ENCODE measurements at places on chromosomes 6 and 20.

- DNase-seq: no peak
Measured at GRCh38 chr6:4977468-4977867, 26.4 kb downstream of the RPP40 start.

- no peak for DNase-seq
Measured at GRCh38 chr6:147418523-147418922, 90.0 kb upstream of the SAMD5 start.

DNA sequence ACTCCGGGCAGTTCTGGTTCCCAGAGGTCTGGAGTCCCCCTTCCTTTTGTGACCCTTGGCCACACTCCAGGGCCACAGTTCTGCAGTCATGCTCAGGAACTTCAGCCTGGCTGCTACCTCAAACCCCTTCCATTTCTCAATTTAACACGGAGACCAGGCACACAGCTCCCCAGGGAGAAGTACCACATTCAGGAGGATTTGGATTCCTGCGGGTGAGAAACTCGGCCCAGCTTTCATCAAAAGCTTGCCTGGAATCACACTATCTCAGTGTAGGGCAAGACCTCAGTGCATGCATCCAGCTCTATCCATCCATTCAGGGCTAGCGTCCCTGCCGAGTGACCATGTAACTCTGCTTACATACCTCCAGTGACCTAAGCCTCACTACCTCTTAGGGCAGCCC lies 16.8 kb upstream of the IP6K3 start:
- DNase-seq: no peak

- no peak for DNase-seq
Measured at GRCh38 chr6:103983860-103984259, 875.9 kb downstream of the HACE1 start.

Data from activated CD8-positive, alpha-beta memory T cell treated with anti-CD3 and anti-CD28 coated beads for 24 hours (primary cell).